Hippocampal formation (tissue), 2 donors: ENCODE measurements at places on chromosomes 12 and 14.

GRCh38 chr14:77912754-77913556 lies 113.0 kb downstream of the ADCK1 start:
- DNase-seq, result no peak

- no peak for DNase-seq
Observed at GRCh38 chr14:100370003-100370402, 46.9 kb downstream of the SLC25A47 start.

- DNase-seq, result no peak
Observed at GRCh38 chr12:49334681-49335080, 2.3 kb downstream of the C1QL4 start.

- DNase-seq, result no peak
Observed at GRCh38 chr12:12486661-12487240, 75.9 kb downstream of the DUSP16 start.

- no peak for DNase-seq
Observed at GRCh38 chr14:40911141-40911540, 695.5 kb upstream of the LRFN5 start.

DNA sequence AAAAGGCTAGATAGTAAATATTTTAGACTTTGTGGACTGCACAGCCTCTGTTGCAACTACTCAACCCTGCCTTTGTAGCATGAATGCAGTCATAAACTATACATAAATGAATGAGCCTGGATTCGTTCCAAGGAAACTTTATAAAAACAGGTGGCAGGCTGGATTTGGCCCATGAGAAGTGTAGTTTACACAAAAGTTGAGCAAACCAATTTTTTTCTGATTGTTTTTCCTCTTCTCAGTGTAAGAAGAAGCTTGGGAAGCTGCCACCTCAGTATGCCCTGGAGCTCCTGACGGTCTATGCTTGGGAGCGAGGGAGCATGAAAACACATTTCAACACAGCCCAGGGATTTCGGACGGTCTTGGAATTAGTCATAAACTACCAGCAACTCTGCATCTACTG lies 9.5 kb downstream of the OAS1 start:
- no peak for DNase-seq

- DNase-seq, result no peak
Observed at GRCh38 chr12:85662207-85662602, 174.0 kb downstream of the RASSF9 start.

- no peak for DNase-seq
Observed at GRCh38 chr12:59973515-59973914, 377.7 kb downstream of the SLC16A7 start.

- DNase-seq, result no peak
Observed at GRCh38 chr12:52006726-52007157, at the start of gene TAMALIN. TAMALIN (plus strand) TSS chr12:52006946; CDS start chr12:52007020, 74 bp downstream.

DNA sequence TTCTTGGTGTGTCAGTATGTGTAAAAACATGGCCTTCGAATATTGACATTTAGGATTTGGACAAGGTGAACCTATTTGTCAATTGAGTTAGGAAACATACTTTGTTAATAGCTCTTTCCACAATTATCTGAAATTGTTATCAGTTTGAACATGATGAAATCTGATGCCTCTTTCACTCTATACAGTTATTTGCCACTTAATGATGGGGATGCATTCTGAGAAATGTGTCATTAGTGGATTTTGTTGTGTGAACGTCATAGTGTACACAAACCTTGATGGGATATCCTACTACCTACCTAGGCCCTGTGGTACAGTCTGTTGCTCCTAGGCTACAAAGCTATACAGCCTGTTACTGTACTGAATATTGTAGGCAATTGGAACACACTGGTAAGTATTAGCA lies 4.8 kb downstream of the TULP3 start:
- no peak for DNase-seq

- DNase-seq, result no peak
Observed at GRCh38 chr14:58677001-58677400, 39.2 kb downstream of the DACT1 start.

GRCh38 chr12:104730763-104731162 lies 227.3 kb downstream of the SLC41A2 start:
- no peak for DNase-seq

DNA sequence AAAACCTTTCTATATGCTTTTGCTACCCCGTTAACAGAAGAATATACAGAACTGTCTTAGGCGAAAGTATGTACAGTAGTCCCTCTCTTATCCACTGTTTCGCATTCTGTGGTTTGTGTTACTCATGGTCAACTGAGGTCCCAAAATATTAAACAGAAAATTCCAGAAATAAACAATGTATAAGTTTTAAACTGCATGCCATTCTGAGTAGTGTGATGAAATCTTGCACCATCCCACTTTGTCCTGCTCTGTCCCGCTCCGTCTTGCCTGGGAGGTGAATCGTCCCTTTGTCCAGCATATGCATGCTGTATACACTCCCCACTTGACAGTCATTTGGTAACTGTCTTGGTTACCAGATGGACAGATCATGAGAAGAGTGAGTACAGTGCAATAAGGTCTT lies 70.1 kb upstream of the STRN3 start:
- DNase-seq, result no peak

DNA sequence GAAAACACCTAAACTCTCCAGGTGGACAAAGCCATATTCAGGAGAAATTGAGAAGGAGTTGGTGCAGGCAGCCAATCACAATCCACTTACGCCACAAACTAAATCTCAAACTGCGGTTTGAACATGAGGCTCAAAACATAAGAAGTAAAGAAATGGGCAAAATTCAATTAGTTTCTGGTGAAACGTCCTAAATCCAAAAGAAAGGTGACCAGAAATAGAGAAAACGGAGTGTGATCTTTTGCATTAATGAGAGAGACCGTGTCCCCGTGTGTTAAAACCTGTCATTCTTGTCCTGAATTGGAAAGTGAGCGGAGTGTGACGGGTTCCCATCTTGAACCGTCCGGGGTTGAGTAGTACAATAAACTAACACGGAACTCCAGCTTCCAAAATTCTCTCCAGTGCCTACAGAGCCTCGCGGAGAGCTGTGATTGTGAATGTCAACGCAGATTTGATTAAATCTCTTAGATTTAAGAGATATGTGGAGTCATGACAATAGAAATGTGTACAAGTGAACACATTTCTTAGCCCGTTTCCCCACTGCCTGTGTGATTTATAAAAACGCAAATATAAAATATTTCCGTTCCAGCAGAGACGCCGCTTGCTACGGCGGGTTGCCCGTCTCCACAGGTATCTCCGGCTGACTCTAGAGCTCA lies 595 bp upstream of the METAP2 start:
- peak; percentile 63 for DNase-seq

DNA sequence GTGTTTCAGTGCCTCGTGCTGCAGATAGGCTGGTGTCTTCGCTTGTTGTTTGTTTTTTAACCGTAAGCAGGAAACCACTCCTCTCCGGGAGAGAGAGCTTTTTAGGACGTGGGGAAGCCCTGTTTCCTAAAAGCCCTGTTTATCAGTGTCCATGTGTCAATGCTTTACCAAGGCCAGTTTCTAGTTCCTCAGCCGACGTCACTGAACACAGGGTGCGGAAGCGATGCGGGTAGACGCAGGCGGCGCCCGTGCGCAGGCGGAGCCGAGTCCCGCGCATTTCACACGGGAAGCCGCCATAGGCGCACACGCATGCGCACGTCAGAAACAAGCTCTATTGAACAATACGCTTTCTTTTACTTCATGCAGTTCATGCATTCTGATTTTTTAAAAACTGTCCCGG lies 79.8 kb downstream of the GLT1D1 start:
- DNase-seq, result no peak

- DNase-seq, result peak; percentile 42
Observed at GRCh38 chr12:77608271-77608824, 222.3 kb upstream of the NAV3 start.

DNA sequence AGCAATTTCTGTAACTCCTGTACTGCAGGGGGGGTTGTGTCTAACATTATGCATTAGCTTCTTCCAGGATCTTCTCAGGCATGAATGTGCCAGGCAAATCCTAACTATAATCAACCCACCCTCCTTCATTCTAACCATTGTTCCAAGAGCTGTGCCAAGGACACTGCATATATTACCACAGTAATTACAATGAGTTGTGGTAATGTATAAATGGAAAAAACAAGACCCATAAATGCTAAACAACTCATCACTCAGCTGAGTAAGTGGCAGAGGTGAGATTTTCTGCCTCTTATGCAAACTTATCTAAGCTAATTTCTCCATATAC lies 80.6 kb downstream of the PRKD1 start:
- no peak for DNase-seq

- peak; percentile 80 for DNase-seq
Observed at GRCh38 chr12:97275256-97275655, 187.3 kb upstream of the RMST start.

GRCh38 chr14:93012506-93012905 lies 89.6 kb downstream of the CHGA start:
- no peak for DNase-seq
